Osteoblast (primary cell): ENCODE measurements at places on chromosomes 4 and X. TPM values are rescaled to one million over a fixed set of nuclear protein-coding genes. Genes with fewer than 3 reads are reported as not detected.

Gene AMOT
- total RNA-seq: 3.2 and 5.1 TPM in 2 replicates

Gene EMCN
- not detected in 2 replicates for total RNA-seq

Gene CNKSR2
- total RNA-seq: 1.2 and 1.8 TPM in 2 replicates

- peaks cover 30% of the 10 kb centered on the region for H3K4me1 ChIP-seq
- DNase-seq: no peak
- peak overlapping the region; percentile 80 for H3K27ac ChIP-seq
- no peaks in the 10 kb centered on the region for H3K27me3 ChIP-seq
Observed at GRCh38 chr4:106365613-106366012, 3.0 kb downstream of the GIMD1 start.

DNA sequence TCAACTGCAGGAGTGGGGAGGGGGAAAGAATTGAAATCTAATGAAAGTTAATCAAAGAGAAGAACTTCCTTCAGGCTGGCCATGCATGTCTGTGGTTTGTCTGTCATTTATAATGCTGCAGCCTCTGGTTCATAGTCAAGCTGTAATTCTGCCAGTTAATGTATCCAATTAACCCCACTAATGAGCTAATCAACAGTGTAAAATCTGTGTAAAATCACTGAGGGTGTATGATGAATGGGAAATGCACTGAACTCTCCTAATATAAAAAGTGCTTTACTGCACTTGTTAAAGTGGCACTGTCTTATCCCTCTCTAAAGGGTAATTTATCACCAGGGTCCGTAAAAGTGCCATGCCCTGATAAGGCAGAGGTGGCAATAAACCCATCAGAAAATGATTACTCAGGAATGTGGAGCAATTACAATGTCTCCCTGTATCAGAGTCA, 798.1 kb downstream of the PDHA2 start:
- H3K36me3 ChIP-seq: no peaks in the 10 kb centered on the region
- H3K4me1 ChIP-seq: no peaks in the 10 kb centered on the region
- no peak overlapping the region for H3K4me3 ChIP-seq
- DNase-seq: no peak

- H3K4me3 ChIP-seq: no peak overlapping the region
- H3K36me3 ChIP-seq: no peaks in the 10 kb centered on the region
- peaks cover 7% of the 10 kb centered on the region for H3K4me1 ChIP-seq
- no peak overlapping the region for H3K27ac ChIP-seq
Observed at GRCh38 chrX:9374555-9374954, 90.3 kb upstream of the TBL1X start.

DNA sequence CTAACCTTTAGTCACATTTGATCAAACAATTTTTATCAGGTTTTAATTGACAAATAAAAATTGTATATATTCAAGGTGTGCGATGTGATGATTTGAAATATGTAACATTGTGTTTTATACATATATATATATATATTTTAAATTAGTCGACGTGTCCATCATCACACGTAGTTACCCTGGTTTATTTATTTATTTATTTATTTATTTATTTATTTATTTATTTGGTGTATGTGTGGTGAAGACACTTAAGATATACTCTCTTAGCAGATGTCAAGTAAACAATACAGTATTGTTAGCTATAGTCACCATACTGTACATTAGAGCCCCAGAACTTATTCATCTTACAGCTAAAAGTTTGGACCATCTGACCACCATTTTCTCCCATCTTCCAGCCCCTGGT, 224.9 kb upstream of the HHIP start:
- H3K4me1 ChIP-seq: no peaks in the 10 kb centered on the region
- no peaks in the 10 kb centered on the region for H3K27me3 ChIP-seq
- no peaks in the 10 kb centered on the region for H3K36me3 ChIP-seq
- DNase-seq: no peak

Gene GASK1B
- total RNA-seq: 35.4 and 42.0 TPM in 2 replicates

Gene SMIM31
- not detected in 2 replicates for total RNA-seq

Gene MAOB
- total RNA-seq: 0.29 and 0.72 TPM in 2 replicates

Gene DDIT4L
- total RNA-seq: 2.2 and 5.0 TPM in 2 replicates
